ENCODE measurements at places on chromosomes 4 and X.

DNA sequence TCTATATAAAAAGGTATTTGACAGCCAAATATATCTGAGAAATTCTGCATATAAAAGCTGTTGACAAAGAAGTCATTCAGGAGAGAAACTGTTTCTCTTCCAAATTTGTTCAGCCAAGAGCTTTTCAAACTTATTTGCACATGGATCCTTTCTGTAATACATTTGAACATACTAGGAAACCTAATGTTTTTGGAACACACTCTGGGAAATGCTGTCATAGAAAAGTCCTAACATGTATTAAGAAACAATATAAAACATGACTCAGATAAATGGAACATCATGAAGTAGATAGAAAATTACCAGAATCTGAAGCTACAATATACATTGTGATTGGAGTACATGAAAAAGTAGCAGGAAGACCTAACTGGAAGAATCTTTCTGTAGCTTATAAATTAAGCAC lies 781.5 kb upstream of the EPHA5 start:
- no peak for DNase-seq

DNA sequence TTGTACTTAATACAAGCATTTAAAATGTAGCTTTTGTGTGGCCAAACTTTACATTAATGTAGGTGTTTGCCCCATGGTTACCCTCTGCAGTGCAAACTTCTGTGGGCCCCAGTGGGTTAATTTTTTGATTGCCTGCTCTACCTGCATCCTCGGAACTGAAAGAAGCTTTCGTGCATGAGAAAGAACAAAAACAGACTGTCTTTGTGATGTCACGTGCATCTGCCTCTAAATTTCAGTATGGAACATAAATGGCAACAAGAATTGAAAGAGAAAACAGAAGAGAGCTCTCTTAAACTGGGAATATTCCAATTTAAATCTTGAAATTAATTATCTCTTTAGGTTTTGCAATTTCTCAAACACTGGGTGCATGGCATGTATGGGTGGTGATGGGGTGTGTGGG lies 182.4 kb upstream of the LCORL start:
- no peak for DNase-seq

- DNase-seq: no peak
Observed at GRCh38 chr4:37948542-37948941, 11.7 kb upstream of the PTTG2 start.

DNA sequence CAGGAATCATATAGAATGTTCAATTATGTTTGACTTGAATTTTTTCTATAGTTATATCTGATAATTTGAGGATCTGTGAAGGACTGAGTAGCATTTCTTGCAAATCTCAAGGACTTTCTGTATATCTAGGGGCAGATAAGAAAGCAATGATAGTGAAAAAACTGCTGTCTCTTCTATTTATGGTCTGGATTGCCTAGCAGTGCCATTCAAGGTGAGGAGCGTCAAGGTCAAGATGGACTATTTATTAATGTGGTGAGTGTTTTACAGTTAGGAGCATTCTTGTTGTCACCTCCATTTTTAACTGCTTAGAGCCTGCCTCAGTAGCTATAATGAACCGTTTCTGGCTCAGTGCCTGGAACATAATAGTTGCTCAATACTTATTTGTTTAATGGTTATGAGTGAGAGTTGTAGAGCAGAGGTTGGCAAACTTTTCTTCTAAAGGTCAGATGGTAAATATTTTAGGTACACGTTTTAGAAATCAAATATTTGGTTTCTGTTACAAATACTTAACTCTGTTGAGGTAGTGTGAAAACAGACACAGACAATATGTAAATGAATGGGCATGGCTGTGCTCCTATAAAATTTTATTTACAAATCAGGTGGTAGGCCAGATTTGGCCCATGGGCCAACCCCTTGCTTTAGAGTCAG lies 523.2 kb upstream of the IGFBP7 start:
- no peak for DNase-seq

DNA sequence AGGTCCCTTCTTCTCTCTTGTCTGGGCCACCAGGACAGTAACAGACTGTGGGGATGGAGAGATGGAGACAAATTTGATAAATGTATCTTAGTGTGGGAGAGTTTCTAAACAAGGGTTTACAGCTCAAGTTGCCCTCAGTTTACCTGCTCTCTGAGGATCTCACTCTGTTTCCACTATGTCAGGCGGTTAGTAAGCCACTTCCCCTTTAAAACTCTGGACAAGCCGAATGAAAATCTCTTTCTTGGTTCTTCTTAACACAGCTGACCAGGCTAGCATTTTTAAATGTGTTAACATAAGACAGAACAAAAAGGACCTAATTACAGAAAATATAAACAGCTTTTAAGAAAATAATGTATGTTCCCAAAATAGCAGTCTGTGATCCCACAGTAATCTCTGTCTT lies 2.9 kb upstream of the SCARB2 start:
- no peak for DNase-seq

DNA sequence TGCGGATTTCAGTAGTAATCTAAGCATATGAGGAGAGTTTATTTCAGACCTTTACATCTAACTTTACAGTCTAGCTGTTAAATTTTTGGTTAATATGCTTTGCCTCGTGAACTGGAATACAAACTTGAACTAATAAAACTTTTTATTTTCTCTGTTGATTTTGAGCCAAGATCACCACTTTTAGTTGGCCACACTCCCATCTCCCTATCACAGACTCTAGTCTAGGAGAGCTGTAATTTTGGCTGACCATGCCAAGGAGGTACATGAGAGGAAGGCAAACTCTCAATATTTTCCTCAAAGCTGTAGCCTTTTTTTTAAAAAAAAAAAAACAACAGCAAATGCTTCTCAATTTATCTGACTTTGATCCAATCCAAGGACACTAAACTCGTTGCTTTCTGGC lies 597.5 kb upstream of the PCDH7 start:
- no peak for DNase-seq

DNA sequence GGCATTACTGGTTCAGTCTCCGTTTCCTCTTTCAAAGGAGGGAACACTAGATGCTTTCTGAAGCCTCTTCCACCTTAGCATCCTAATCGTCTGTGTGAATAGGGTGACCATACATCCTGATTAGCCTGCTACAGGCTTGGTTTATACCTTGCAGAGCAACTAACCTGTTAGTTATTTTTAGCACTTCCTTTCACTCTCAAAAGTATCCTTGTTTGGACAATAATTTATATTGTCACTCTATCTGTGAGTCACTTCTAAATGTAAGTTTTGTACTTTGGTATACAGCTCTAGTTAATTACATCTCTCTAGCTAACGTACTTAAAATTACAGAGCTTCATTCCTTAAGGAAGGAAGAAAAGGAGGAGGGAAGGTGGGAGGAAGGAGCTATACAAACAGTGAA lies 174.5 kb downstream of the GPC3 start:
- no peak for DNase-seq

GRCh38 chr4:6152869-6153705 lies 47.3 kb downstream of the JAKMIP1 start:
- DNase-seq: no peak
